ENCODE measurements at places on chromosomes 16 and 17. TPM values are rescaled to one million over a fixed set of nuclear protein-coding genes. Genes with fewer than 3 reads are reported as not detected.

The IGF2BP1 gene
- 0.01 TPM for polyA plus RNA-seq

The MYCBPAP gene
- polyA plus RNA-seq: 0.46 TPM

The HP gene
- polyA plus RNA-seq: 2.7 TPM

The CDK12 gene
- 12.6 TPM for polyA plus RNA-seq

The PLA2G10 gene
- polyA plus RNA-seq: not detected

The PIK3R5 gene
- 1.9 TPM for polyA plus RNA-seq

The ETV4 gene
- polyA plus RNA-seq: 1.7 TPM

The ZNF598 gene
- polyA plus RNA-seq: 9.4 TPM

The SULT1A2 gene
- 0.37 TPM for polyA plus RNA-seq

The PRMT7 gene
- 21.0 TPM for polyA plus RNA-seq

Measured in heart left ventricle (tissue), 16 donors.